ENCODE measurements at places on chromosomes 4 and X.

DNA sequence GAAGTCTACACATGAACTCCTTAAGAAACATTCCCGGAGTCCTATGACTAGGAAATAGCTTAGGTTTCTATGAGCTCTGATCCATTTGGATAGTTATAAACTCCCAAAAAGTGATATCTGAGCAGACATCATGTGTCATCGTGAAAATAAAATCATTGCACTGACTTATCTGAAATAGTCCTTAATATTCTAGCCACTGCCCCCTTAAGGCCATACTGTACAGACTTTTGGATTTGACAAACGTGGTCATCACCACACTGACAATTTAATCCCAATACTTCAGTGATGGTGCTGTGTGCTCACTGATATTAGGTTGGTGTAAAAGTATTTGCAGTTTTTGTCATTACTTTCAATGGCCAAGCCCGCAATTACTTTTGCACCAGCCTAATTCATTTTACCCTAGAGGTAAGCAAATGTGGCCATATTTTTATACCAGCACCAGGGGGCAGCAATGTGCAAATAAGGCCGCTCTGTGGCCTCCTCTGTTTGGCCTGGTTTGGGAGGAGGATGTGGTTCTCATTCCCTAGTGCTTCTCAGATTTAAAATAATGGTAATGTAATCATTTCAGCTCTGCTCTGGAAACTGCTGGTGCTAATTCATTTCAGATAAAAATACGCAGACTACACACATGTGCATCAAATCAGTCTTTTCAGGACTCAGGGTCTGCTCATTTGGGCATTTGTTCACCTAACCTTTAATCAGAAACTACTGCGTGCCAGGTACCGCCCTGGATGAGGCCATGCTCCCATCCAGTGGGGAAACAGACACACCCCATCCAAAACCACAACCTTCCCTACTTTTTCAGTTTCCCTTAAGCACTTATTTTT lies 196.4 kb upstream of the C1QTNF7 start:
- DNase-seq = peak; percentile 69

- no peak for DNase-seq
Measured at GRCh38 chr4:68606240-68606639, 30.1 kb upstream of the UGT2B17 start.

GRCh38 chr4:84366161-84366560 lies 132.9 kb downstream of the NKX6-1 start:
- no peak for DNase-seq

DNA sequence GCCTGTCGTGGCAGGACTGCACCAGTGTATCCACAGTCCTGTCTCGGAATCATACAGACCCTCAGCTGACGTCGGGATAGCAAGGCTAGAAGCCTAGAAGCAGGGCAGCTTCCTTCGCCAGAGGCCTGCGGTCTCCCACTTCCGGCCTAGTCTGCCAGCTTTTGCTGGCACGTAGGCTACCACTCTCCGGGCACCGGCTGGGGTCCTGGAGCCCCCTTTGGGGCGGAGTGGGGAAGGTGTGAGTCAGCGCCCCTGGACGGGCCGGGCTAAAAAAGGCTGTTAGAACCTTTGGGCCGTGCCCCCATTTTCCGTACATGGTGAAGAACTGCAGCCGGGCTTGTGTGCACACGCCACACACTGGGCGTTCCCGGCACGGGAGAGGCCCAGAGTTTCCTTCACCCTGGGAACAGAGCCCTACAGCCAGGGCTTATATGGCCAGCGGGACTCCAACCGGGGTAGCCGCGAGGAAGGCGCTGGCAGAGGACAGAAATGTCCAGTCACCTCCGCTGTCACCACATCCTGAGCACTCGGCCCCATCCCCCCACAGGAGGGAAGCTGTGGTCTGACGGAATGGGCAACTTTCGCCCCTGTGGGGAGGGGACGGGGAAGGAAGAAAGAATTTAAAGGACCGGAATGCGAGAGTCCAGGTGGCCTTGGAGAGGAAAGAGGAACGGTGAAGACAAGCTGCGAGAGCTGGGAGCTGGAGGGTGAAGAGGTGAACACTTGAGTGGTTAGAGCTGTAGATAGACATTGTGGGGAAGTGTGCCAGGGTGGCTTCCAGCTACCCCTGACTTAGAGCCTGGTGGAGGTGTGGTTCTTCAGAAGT lies 4.6 kb downstream of the MAGIX start:
- DNase-seq = peak; percentile 63

GRCh38 chrX:1011691-1012283 lies 200.7 kb downstream of the CRLF2 start:
- no peak for DNase-seq
